Thyroid gland (tissue), 4 donors: ENCODE measurements at places on chromosomes 7 and 10. TPM values are rescaled to one million over a fixed set of nuclear protein-coding genes. Genes with fewer than 3 reads are reported as not detected.

The GIMAP1 gene
- total RNA-seq, result 10.7 TPM

The ANXA11 gene
- 106 TPM for total RNA-seq

The CUZD1 gene
- 0.45 TPM for total RNA-seq

- H3K36me3 ChIP-seq, result no peaks in the 10 kb centered on the region
- peak; percentile 59 for DNase-seq
- peak within 1 kb of the TSS; percentile 70 for H3K27ac ChIP-seq
- H3K4me1 ChIP-seq, result no peaks in the 10 kb centered on the region
Measured at GRCh38 chr7:94394437-94395140, at the start of gene COL1A2. Gene COL1A2, plus strand, starts transcription at chr7:94394895. Its CDS starts 137 bp downstream, at chr7:94395032.

DNA sequence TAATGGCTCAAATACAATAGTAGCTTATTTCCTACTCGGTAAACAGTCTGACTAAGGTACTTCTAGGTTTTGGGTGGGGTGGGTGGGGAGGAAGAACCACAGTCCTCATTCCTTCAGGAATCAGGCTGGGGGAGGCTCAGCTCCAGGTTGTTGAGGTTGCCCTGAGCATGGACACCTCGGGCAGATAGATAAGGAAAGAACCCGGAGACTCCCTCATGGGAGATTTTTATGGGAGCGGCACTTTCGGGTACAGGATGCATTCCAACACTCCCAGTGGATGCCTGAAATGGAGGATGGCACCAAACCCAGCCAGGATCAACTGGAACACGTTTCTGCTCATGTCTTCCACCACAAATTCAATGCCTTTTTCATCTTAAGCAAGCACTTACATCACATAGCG lies 5.5 kb upstream of the GSDME start:
- no peak for DNase-seq
- H3K4me3 ChIP-seq, result no peak overlapping the region
- H3K36me3 ChIP-seq, result no peaks in the 10 kb centered on the region
- no peaks in the 10 kb centered on the region for H3K27me3 ChIP-seq
- H3K4me1 ChIP-seq, result peaks cover 4% of the 10 kb centered on the region

DNA sequence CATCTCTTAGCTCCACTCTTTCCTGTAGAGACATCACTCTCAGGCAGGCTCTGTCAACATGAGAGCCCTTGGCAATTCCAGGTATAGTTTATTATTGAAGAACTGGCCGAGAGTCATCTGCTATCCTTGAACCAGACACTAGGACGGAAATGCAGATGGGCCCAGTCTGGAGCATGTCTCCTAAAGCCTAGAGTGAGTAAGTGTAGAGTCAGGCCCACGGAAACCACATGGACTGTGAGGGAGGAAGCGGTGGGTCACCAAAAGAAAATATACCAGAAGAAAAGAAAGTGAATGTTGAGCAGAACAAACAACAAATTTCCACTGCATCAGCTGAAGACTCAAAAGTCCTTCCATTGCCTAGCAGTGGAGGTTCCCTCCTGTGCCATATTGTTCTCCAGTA lies 15.7 kb upstream of the RELN start:
- no peak overlapping the region for H3K27ac ChIP-seq
- no peaks in the 10 kb centered on the region for H3K4me1 ChIP-seq
- no peak overlapping the region for H3K4me3 ChIP-seq
- H3K36me3 ChIP-seq, result no peaks in the 10 kb centered on the region

- H3K27me3 ChIP-seq, result no peaks in the 10 kb centered on the region
- no peaks in the 10 kb centered on the region for H3K36me3 ChIP-seq
- peaks cover 38% of the 10 kb centered on the region for H3K4me1 ChIP-seq
- peak overlapping the region; percentile 69 for H3K27ac ChIP-seq
- peak; percentile 82 for DNase-seq
Measured at GRCh38 chr7:117068511-117069145, 115.3 kb downstream of the ST7 start.

GRCh38 chr7:141739250-141739649 lies 1.1 kb downstream of the SSBP1 start:
- no peak for DNase-seq
- H3K36me3 ChIP-seq, result peaks cover 33% of the 10 kb centered on the region
- peaks cover 18% of the 10 kb centered on the region for H3K4me1 ChIP-seq
- H3K27ac ChIP-seq, result no peak overlapping the region
- no peak overlapping the region for H3K4me3 ChIP-seq
- no peaks in the 10 kb centered on the region for H3K27me3 ChIP-seq

DNA sequence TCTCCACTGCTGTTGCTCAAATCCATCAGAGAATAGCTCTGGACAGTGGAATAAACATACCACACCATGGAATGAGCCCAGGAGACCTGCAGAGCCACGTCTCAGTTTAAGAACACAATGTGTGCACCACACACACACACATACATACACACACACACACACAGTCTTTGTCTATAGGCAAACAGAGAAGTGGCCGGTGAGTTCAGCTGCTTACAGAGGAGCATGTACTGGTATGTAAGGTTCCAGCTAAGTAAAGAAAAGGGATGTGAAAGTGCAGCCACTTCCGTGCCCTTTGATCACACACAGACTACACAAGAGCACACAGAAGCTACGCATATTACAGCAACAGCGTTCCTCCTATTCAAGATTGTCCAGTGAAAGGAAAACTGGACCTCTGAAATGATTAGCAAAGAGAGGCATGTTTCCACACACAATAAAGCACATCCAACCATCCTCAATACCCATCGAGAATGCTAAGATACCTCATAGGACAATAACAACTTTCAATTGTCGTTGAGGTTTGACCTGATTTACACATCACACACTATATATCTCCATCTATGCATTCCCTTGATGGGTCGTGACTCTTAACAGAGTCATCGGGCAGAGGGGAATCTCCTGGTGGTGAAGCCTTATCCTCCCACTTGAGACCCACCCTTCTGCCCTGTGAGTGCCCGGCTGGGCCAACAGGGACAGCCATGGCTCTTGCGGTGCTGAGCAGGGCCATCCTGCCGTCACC lies 23.6 kb downstream of the SLC35B4 start:
- no peaks in the 10 kb centered on the region for H3K4me1 ChIP-seq
- no peak overlapping the region for H3K4me3 ChIP-seq
- H3K27ac ChIP-seq, result no peak overlapping the region
- DNase-seq, result no peak

GRCh38 chr7:129006636-129007414 lies 48.1 kb downstream of the TNPO3 start:
- no peak for DNase-seq
- no peaks in the 10 kb centered on the region for H3K27me3 ChIP-seq
- no peak overlapping the region for H3K27ac ChIP-seq
- no peak overlapping the region for H3K4me3 ChIP-seq
- H3K36me3 ChIP-seq, result peaks cover 2% of the 10 kb centered on the region
- peaks cover 18% of the 10 kb centered on the region for H3K4me1 ChIP-seq

DNA sequence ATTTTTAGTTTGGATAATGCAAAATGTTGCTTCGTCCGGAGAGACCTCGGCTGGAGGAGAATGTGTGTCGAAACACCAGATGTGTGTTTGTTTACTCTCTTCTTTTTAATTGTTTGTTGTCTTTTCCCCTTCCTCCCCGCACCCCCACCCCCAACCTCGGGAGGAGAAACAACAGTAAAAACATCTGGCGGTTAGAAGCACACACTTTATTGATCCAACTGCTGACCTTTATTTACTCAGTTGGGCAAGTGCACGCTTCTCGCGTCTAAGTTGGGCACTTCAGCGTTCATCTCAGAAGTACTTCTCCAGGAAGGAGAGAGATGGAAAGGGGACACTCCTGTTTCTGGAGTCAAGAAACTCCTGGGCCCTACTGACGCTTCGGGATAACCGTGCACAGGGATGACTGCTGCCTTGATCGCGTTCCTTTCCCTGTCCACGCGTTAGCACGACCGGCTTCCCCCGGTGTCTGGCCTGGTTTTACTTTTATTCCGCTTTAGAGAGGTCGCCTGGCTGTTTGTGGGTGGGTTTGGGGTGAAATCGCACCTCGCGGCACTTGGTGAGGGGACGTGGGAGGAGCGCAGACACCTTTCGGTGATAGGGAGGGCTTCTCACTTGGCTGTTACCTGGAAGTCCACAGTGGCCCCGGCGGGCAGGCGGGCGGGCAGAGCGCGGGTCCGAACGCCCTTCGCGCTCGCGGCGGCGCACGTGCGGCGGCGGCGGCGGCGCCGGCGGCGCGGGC lies 168.3 kb upstream of the PPP1R3A start:
- peak; percentile 56 for DNase-seq
- peaks cover 24% of the 10 kb centered on the region for H3K4me1 ChIP-seq
- peak overlapping the region; percentile 97 for H3K27ac ChIP-seq
- no peaks in the 10 kb centered on the region for H3K36me3 ChIP-seq

DNA sequence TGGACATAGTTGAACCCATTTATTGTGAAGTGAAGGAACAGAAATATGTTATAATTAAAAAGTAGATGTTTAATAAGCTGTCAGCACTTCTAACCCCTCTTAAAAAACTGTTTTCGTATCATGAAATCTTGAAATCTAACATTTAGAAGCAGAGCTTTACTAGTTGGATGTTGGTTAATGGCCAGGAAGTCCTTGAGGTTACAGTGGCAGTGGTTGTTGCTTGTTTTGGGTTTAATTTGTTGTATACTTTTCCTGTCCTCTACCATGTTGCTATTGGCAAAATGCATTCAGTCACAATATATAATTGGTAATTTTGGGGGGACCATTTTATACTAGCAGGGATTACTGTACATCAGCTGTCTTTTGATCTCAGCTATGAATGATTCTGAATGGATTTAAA lies 60.7 kb downstream of the EXOC4 start:
- peaks cover 5% of the 10 kb centered on the region for H3K36me3 ChIP-seq
- no peaks in the 10 kb centered on the region for H3K27me3 ChIP-seq
- no peak for DNase-seq
- no peak overlapping the region for H3K27ac ChIP-seq
- no peak overlapping the region for H3K4me3 ChIP-seq
- H3K4me1 ChIP-seq, result peaks cover 8% of the 10 kb centered on the region

DNA sequence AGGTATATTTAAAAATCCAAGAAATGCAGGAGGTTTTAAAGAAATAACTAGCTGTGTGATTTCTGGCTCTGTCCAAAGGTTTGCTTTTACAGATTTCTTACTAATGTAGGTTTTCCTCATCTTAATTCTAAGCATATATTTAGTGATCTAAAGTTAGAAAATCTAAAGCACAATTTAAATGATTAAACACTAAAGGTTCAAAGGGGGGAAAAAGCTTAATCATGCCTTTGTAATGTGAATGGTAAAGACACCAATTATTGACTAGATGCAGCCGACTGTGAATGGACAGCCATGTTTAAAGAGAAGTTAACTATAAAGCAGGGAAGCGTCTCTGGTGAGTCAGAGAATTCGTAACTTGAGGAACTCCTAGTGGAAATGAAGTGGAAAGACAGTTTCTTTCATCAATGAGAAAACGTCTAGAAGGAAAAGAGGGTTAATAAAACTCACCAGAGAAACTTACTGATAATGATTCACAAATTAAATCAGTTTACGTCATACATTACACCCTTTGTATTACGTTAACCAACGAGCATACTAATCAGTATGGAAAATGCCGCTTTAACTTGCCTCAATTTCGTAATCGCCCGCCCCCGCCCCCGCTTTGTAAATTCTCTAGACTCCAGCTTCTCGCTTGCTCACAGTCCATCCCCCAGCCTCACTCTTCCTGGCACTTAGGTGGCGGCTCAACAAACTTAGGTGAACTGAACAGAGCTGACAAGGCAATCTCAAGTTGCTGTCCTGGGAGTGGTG lies 1.1 kb upstream of the HBP1 start:
- H3K4me1 ChIP-seq, result peaks cover 14% of the 10 kb centered on the region
- no peaks in the 10 kb centered on the region for H3K27me3 ChIP-seq
- peak overlapping the region; percentile 98 for H3K27ac ChIP-seq
- peak; percentile 80 for DNase-seq
- peak overlapping the region; percentile 44 for H3K4me3 ChIP-seq
- no peaks in the 10 kb centered on the region for H3K36me3 ChIP-seq
